ENCODE measurements at places on chromosomes 16 and 17. TPM values are rescaled to one million over a fixed set of nuclear protein-coding genes. Genes with fewer than 3 reads are reported as not detected.

GRCh38 chr17:81184555-81184954 lies 18.5 kb upstream of the AATK start:
- no peak overlapping the region for H3K4me3 ChIP-seq
- DNase-seq: no peak

DNA sequence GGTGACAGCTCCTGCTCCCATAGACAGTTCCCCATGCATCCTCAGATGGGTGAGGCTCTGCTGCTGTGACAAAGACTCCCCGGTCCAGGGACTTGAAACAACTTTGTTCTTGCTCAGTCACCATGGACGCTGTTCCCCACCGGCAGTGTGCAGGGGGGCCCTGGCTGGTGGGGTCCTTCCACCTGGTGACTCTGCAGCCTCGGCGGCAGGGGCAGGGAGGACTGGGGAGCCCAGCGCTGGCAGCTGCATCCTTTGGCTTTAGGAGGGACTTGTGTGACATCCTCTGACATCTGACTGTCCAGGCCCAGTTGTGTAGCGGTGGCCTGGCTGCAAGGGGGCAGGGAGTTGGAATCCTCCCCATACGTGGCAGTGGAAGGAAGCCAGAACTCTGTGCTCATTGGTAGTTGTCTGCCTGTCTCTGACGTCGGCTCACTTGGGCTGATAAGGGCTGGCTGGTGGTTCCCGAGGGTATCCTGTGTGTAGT lies 107.3 kb downstream of the CMIP start:
- peak; percentile 51 for DNase-seq
- no peaks in the 10 kb centered on the region for H3K27me3 ChIP-seq
- H3K36me3 ChIP-seq: peaks cover 5% of the 10 kb centered on the region
- H3K4me1 ChIP-seq: peaks cover 21% of the 10 kb centered on the region
- H3K27ac ChIP-seq: peak overlapping the region; percentile 60
- H3K4me3 ChIP-seq: no peak overlapping the region

DNA sequence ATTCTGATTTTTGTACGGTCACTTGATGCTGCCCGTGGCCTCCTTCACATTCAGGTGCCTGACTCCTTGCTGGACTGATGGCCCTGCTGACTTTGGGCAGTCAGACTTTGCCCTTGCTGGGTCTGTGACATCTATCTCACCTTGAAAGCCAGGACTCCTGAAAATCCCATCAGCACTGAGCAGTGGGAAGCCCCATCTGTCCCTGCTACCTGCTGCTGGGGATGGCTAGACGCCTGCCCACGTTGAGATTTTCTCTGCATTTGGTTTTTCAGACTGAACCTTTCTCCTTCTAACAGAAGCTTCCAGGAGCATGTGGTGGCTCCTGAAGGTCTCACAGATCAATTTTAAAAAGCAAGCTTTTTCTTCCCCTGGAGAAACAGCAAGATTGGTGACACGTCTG lies 10.2 kb upstream of the ZNF18 start:
- no peak overlapping the region for H3K27ac ChIP-seq
- H3K4me1 ChIP-seq: no peaks in the 10 kb centered on the region
- no peak for DNase-seq
- no peak overlapping the region for H3K4me3 ChIP-seq

GRCh38 chr16:48235556-48236136 lies 8.5 kb upstream of the LONP2 start:
- DNase-seq: no peak
- H3K36me3 ChIP-seq: no peaks in the 10 kb centered on the region
- H3K27me3 ChIP-seq: peaks cover 10% of the 10 kb centered on the region
- no peak overlapping the region for H3K27ac ChIP-seq

- peaks cover 17% of the 10 kb centered on the region for H3K27me3 ChIP-seq
- no peaks in the 10 kb centered on the region for H3K4me1 ChIP-seq
Measured at GRCh38 chr17:61505846-61506627, 53.8 kb downstream of the TBX4 start.

GRCh38 chr17:49741009-49741691 lies 22.8 kb downstream of the FAM117A start:
- DNase-seq: no peak
- H3K4me3 ChIP-seq: peak overlapping the region; percentile 16
- no peaks in the 10 kb centered on the region for H3K27me3 ChIP-seq

GRCh38 chr16:48536614-48537200 lies 73.3 kb downstream of the N4BP1 start:
- no peak overlapping the region for H3K4me3 ChIP-seq
- peaks cover 4% of the 10 kb centered on the region for H3K4me1 ChIP-seq
- peaks cover 6% of the 10 kb centered on the region for H3K27me3 ChIP-seq
- H3K36me3 ChIP-seq: peaks cover 6% of the 10 kb centered on the region
- no peak for DNase-seq

GRCh38 chr17:28324781-28325180 lies 5.8 kb downstream of the TMEM97 start:
- no peak overlapping the region for H3K27ac ChIP-seq
- no peak for DNase-seq
- H3K4me3 ChIP-seq: no peak overlapping the region
- peaks cover 84% of the 10 kb centered on the region for H3K36me3 ChIP-seq
- H3K4me1 ChIP-seq: peaks cover 11% of the 10 kb centered on the region

GRCh38 chr16:47049901-47050583 lies 76.6 kb upstream of the DNAJA2 start:
- H3K36me3 ChIP-seq: no peaks in the 10 kb centered on the region
- no peak overlapping the region for H3K27ac ChIP-seq
- no peak for DNase-seq
- peaks cover 2% of the 10 kb centered on the region for H3K4me1 ChIP-seq

DNA sequence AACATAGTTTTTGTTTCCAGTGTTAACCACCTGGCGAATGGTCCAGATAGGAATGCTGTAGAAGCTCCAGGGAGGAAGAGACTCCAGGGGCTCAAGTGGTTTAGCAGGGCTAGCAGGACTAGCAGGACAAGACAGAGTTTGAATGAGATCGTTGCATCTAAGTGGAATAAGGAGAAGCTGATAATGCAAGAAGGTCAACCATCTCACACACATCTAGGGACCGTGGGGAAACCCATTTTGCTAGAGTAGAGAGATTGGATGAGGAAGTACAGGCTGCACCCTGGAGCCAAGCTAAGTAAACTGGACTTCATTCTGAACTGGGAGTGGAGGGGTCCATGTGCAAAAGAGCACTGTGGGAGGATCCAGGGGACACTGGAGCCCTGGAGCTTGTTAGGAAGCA lies 86.1 kb upstream of the HSBP1 start:
- no peak overlapping the region for H3K27ac ChIP-seq
- no peak overlapping the region for H3K4me3 ChIP-seq
- DNase-seq: no peak
- H3K4me1 ChIP-seq: no peaks in the 10 kb centered on the region

- H3K27me3 ChIP-seq: peaks cover 49% of the 10 kb centered on the region
- no peak overlapping the region for H3K4me3 ChIP-seq
- no peak overlapping the region for H3K27ac ChIP-seq
- no peaks in the 10 kb centered on the region for H3K36me3 ChIP-seq
- H3K4me1 ChIP-seq: no peaks in the 10 kb centered on the region
Measured at GRCh38 chr17:39761861-39762496, 24.2 kb downstream of the GRB7 start.

- H3K4me1 ChIP-seq: peaks cover 8% of the 10 kb centered on the region
- no peak overlapping the region for H3K4me3 ChIP-seq
- no peak overlapping the region for H3K27ac ChIP-seq
- no peak for DNase-seq
- no peaks in the 10 kb centered on the region for H3K27me3 ChIP-seq
Measured at GRCh38 chr17:73224237-73224636, 31.4 kb downstream of the COG1 start.

DNA sequence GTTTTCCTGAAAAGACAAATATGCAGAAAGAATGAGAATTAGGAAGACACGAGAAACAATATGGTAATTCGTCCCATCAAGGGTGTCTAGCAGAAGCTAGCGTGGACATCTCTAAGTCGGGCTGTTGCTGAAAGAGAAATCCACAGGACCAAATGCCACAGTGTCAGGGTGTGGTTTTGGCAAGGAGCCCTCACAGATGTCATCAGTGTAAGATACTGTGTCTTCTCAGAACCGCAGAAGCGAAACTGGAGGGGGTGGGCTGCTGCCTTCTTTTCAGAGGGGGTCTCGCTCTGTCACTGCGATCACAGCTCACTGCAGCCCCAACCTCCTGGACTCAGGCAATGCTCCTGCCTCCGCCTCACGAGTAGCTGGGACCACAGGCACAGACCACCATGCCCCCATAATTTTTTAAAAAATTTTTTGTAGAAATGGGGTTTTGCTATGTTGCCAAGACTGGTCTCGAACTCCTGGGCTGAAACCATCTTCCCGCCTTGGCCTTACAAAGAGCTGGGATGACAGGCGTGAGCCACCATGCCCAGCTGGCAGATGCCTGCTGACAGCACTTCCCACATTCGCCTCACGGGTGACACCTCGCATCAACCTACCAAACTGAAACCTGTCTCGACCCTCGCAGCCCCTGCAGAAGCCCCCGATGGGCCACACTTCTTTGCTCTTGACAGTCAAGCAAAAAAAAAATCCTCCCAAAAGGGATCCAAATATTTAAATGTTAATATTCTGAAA lies 26.2 kb downstream of the TRAP1 start:
- H3K4me3 ChIP-seq: no peak overlapping the region
- H3K27ac ChIP-seq: no peak overlapping the region
- peaks cover 82% of the 10 kb centered on the region for H3K36me3 ChIP-seq
- peaks cover 7% of the 10 kb centered on the region for H3K4me1 ChIP-seq

- H3K27ac ChIP-seq: no peak overlapping the region
- no peak overlapping the region for H3K4me3 ChIP-seq
- H3K27me3 ChIP-seq: peaks cover 10% of the 10 kb centered on the region
- H3K4me1 ChIP-seq: no peaks in the 10 kb centered on the region
- no peaks in the 10 kb centered on the region for H3K36me3 ChIP-seq
Measured at GRCh38 chr16:25692351-25692741, 587 bp downstream of the HS3ST4 start.

- no peak overlapping the region for H3K4me3 ChIP-seq
- no peak for DNase-seq
- H3K27me3 ChIP-seq: no peaks in the 10 kb centered on the region
- peaks cover 2% of the 10 kb centered on the region for H3K4me1 ChIP-seq
Measured at GRCh38 chr16:22225060-22225459, 19.0 kb downstream of the EEF2K start.

GRCh38 chr16:79318143-79318899 lies 282.2 kb downstream of the MAF start:
- H3K36me3 ChIP-seq: no peaks in the 10 kb centered on the region
- no peak for DNase-seq
- no peak overlapping the region for H3K27ac ChIP-seq
- H3K4me3 ChIP-seq: no peak overlapping the region
- peaks cover 20% of the 10 kb centered on the region for H3K27me3 ChIP-seq

Gene CTRB1
- total RNA-seq: 5.3 TPM

Gene RAMP2
- not detected for total RNA-seq

Gene G6PC1
- not detected for total RNA-seq

Gene ACE
- 1.6 TPM for total RNA-seq

Gene HSD11B2
- total RNA-seq: 2.0 TPM

Gene CCL8
- not detected for total RNA-seq

Gene FOXN1
- not detected for total RNA-seq

Gene GSG1L2
- not detected for total RNA-seq

Gene C17orf100
- 0.60 TPM for total RNA-seq

Gene DHX40
- total RNA-seq: 18.5 TPM

Gene SLC35G6
- not detected for total RNA-seq

Gene NLRC3
- total RNA-seq: 0.13 TPM

Gene OTOP2
- 0.27 TPM for total RNA-seq
